Mesothelial cell of epicardium (in vitro differentiated cells): ENCODE measurements at places on chromosomes 11 and 22. TPM values are rescaled to one million over a fixed set of nuclear protein-coding genes. Genes with fewer than 3 reads are reported as not detected.

- no peaks in the 10 kb centered on the region for H3K36me3 ChIP-seq
- no peak for DNase-seq
- no peak overlapping the region for H3K27ac ChIP-seq
- H3K4me3 ChIP-seq, result no peak overlapping the region
- H3K4me1 ChIP-seq, result no peaks in the 10 kb centered on the region
- peaks cover 4% of the 10 kb centered on the region for H3K27me3 ChIP-seq
These were observed 28.6 kb upstream of the NCAM1 start for GRCh38 chr11:112932593-112932992.

- peak overlapping the region; percentile 85 for H3K27ac ChIP-seq
- peaks cover 39% of the 10 kb centered on the region for H3K4me1 ChIP-seq
- peaks cover 9% of the 10 kb centered on the region for H3K36me3 ChIP-seq
- no peak for DNase-seq
These were observed 7.0 kb downstream of the HPS5 start for GRCh38 chr11:18314784-18315523.

GRCh38 chr22:44383652-44384562 lies 71.2 kb upstream of the SHISAL1 start:
- no peak overlapping the region for H3K4me3 ChIP-seq
- no peak overlapping the region for H3K27ac ChIP-seq
- H3K4me1 ChIP-seq, result peaks cover 5% of the 10 kb centered on the region
- no peaks in the 10 kb centered on the region for H3K36me3 ChIP-seq
- peaks cover 48% of the 10 kb centered on the region for H3K27me3 ChIP-seq

DNA sequence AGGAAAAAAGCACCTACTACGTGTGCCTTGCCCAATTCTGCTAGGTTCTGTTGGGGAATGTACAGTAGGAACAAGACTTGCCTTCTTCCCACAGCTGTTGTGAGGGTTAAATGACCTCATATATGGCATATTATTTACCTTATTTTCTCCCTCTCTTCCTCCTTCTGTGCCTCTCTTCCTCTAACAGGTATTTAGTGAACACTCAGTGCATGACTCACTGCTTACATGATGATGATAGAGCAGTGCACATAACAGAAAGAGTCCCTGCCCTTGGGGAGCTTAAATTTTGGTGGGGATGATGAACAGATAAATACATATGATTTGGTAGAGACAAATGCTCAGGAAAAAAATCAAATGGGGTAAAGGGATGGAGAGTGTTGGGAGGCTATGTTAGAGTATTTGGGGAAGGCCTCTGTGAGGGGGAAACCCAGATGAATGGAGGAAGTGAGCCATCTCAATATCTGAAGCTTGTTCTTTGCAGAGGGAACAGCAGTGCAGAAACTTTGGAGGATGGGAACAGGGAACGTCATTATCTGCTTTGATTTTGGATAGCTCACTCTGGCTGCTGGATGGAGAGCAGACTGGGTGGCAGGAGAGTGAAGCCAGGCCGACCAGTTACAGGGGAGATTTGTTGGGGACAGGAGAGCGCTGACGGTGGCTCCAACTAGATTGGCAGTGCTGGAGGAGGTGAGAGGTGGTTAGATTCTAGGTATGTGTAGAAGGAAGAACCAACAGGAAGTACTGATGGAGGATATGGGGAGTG lies 95.5 kb upstream of the TENM4 start:
- DNase-seq, result no peak
- H3K27me3 ChIP-seq, result no peaks in the 10 kb centered on the region
- H3K4me3 ChIP-seq, result no peak overlapping the region
- H3K36me3 ChIP-seq, result no peaks in the 10 kb centered on the region
- peaks cover 2% of the 10 kb centered on the region for H3K4me1 ChIP-seq

DNA sequence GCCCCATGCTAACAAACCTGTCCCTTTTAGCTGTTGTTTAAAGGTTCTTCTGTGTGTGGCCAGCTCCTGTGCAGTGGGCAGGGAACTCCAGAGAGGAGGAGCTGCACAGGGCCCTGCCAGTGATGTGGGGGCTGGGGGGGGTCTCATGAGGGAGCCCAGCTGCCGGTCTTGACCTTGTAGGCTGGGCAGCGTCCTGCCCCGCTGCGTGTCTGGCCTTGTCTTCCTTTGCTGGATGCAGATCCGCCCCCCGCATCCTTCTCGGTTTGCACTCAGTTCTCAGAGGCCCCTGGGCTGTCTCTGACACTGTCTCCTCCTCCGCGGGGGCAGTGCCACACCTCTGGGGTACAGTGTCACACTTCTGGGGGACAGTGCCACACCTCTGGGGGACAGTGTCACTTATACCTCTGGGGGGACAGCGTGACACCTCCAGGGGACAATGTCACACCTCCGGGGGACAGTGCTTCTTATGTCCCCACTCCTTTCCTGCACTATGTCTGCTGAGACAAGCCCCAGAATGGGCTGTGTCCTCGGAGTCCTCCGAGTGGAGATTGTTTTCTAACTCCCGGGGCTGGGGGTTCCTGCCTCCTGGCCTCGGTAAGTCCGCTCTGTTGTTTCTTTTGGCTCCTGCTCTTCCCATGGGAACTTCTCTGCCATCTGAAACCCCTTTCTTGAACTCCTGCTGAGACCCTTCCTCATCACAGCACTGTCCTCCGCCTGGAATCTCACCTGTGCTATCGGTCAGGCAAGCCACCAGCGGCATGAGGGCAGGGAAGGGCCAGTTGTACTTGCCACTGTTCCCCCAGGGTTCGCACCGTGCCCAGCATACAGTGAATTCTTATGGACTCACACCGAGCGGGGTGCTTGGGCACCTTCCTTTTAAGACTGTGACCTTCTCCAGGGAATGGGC lies 788.3 kb downstream of the TBC1D22A start:
- no peaks in the 10 kb centered on the region for H3K4me1 ChIP-seq
- H3K27ac ChIP-seq, result no peak overlapping the region
- no peaks in the 10 kb centered on the region for H3K27me3 ChIP-seq
- no peak overlapping the region for H3K4me3 ChIP-seq
- DNase-seq, result no peak

- no peak overlapping the region for H3K27ac ChIP-seq
- peaks cover 15% of the 10 kb centered on the region for H3K27me3 ChIP-seq
- no peak for DNase-seq
These were observed 127.8 kb downstream of the MYO18B start for GRCh38 chr22:25869771-25870170.

DNA sequence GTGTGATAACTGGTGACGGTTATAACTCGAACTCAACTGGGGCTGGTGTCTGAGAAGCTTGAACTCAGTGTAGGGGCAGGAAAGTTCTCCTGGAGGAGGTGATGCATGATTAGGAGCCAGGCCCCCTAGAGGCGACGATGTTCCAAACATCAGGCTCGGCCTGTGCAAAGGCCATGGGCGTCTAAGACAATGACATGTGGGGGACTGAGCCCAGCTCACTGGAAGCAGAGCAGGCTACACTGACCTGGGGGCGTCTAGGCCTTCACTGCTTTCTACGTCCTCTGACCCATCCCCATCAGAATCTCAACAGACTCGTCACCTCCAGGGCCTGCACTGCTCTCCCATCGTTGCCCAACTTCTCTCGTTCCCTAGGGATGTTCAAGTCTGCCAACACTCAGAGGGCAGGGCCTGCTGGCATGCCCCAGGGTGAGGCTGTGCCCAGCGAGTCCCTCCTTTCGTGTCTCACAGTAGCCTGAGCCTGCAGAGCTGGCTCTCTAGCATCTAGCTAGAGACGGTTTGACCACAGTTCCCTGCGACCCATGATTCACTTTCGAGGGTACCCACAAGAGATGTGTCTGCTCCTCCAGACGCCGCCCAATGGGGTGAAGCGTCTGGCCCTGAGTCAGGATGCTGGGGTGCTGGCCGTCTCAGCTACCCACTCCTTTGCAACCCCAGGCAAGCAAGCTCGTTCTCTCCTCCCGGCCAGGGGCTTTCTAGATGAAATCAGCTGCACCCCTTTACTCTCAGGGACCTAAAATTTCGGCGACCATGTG lies 1.1 kb upstream of the ATG16L2 start:
- H3K27me3 ChIP-seq, result no peaks in the 10 kb centered on the region
- DNase-seq, result no peak
- H3K4me1 ChIP-seq, result peaks cover 31% of the 10 kb centered on the region
- peak overlapping the region; percentile 81 for H3K4me3 ChIP-seq
- peaks cover 12% of the 10 kb centered on the region for H3K36me3 ChIP-seq
- H3K27ac ChIP-seq, result peak overlapping the region; percentile 97

DNA sequence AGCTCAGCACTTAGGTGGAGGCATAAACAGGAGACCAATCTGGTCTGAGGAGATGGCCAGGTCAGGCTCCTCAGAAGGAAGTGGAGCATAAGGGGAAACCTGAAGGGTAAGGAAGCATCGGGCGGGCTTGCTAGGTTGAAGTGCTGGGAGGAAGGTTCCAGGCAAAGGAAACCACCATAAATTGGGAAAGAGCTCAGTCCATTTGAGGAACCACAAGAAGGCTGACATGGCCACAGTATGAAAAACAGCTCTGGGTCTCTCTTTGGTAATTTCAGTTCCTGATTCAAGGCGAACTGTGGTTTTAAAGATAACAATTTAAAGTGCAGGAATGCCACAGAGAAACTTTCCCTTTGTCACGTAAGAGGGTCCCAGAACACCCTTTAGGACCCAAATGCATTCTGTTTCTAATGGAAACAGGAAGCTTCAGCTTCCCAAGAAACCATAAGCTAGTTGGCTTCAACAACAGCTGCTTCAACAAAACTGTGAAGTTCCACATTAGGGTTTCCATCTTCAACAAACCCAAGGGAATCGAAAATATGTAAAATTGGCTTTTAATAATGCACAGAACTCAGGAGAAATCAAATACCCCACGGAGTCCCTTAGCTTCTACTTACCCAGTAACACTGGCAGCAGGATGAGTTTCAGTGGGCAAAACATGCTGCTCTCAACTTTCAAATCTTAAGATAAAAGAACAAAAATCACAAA lies 10.4 kb downstream of the JAML start:
- no peak for DNase-seq
- H3K27ac ChIP-seq, result no peak overlapping the region
- H3K36me3 ChIP-seq, result no peaks in the 10 kb centered on the region

MFRP gene
- total RNA-seq, result not detected in 3 replicates

RFPL3 gene
- total RNA-seq, result not detected in 3 replicates

GNAZ gene
- total RNA-seq, result 5.8 to 6.5 TPM (median 6.0 TPM) in 3 replicates

ACRV1 gene
- 0.25 TPM in 1 of 3 replicates, not detected in the others for total RNA-seq
